ENCODE measurements at places on chromosomes 11 and 22.

DNA sequence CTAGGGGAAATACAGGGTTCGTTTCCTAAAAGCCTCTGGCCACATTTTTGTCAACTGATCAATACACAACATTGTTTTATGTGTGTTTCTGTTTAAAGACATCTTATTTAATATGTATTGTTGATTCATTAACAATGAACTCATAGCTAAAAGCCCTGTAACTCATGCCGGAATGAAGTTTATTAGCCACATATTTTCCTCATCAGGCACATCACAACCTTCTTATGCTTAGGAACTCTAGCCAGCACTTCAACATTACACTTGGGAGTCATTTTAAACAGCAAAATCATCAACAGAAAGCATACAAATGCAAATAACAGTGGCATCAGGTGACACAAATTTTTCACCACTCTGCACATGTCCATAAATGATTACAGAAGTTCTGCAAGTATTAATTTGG, 15.1 kb upstream of the BLID start:
- H3K27me3 ChIP-seq = no peaks in the 10 kb centered on the region
- H3K27ac ChIP-seq = no peak overlapping the region
- no peaks in the 10 kb centered on the region for H3K4me1 ChIP-seq
- no peaks in the 10 kb centered on the region for H3K36me3 ChIP-seq

DNA sequence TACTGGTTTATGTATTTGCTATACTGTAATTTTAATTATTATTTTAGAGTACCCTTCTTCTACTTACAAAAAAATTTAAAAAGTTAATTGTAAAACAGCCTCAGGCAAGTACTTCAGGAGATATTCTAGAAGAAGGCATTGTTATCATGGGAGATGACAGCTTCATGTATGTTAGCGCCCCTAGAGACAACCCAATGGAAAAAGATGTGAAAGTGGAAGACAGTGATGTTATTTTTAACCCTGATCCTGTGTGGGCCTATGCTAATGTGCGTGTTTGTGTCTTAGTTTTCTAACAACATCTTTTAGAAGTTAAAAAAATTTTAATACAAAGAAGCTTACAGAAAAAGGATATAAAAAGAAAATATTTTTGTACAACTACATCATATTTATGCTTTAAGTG, 205.0 kb downstream of the FAM76B start:
- H3K36me3 ChIP-seq = no peaks in the 10 kb centered on the region
- H3K27ac ChIP-seq = no peak overlapping the region
- no peak overlapping the region for H3K4me3 ChIP-seq
- H3K4me1 ChIP-seq = no peaks in the 10 kb centered on the region
- no peak for DNase-seq
- no peaks in the 10 kb centered on the region for H3K27me3 ChIP-seq

- no peak for DNase-seq
- H3K36me3 ChIP-seq = no peaks in the 10 kb centered on the region
Observed at GRCh38 chr11:106471276-106471675, 393.8 kb downstream of the AASDHPPT start.

GRCh38 chr22:47787501-47788227, 1025.2 kb downstream of the TBC1D22A start:
- no peak for DNase-seq
- H3K27me3 ChIP-seq = no peaks in the 10 kb centered on the region
- H3K27ac ChIP-seq = no peak overlapping the region
- no peaks in the 10 kb centered on the region for H3K36me3 ChIP-seq
- no peak overlapping the region for H3K4me3 ChIP-seq

DNA sequence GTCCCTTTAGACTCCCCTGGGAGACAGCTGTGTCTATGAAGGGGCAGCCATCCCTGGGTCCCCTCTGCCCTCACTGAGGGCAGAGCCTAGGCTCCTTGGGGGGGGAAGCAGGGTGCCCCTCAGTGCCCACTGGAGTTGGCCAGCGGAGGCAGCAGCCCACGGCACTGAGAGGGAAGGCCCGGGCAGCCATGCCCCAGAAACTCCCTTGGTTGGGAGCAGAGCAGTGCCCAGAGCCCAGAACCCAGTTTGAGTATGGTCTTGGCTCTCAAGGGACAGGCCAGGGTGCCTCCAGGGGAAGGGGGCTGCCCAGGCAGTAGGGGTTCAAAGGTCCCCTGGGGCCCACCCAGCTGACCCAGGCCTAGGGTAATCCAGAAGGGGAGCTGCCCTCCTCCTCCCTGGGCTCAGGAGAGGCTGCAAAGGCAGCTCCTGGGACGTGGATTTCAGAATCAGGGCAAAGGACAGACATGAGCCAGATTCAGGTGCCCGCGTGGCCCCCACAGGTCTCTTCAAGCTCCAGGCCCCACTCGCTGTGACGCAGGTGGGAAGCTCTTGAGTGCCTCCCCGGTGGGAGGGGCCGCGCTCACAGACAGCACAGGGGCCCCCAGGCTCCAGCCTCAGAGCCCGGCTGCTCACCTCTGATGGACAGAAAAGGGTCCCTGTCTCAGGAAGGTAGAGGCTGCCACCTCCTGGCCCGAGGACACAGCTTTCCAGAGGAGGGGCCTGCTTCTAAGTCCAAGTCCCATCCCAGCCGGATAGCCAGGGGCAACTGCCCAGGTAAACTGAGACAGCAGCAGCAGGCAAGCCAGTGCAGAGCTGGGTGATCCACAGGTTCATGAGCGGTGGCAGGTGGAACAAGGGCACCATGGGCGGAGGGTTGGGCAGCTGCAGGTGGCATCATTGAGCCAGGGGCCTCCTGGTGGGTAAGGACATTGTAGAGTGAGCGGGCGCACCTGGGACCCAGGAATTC, 2.6 kb downstream of the C11orf21 start:
- DNase-seq = peak; percentile 43
- H3K27me3 ChIP-seq = no peaks in the 10 kb centered on the region
- no peaks in the 10 kb centered on the region for H3K4me1 ChIP-seq
- no peak overlapping the region for H3K27ac ChIP-seq
- no peaks in the 10 kb centered on the region for H3K36me3 ChIP-seq

GRCh38 chr11:119054418-119054817, 2.6 kb downstream of the HYOU1 start:
- no peak for DNase-seq
- H3K27ac ChIP-seq = no peak overlapping the region
- H3K4me1 ChIP-seq = no peaks in the 10 kb centered on the region
- H3K36me3 ChIP-seq = peaks cover 58% of the 10 kb centered on the region
- no peaks in the 10 kb centered on the region for H3K27me3 ChIP-seq

Data from tibial artery (tissue), 4 donors.